ENCODE measurements at places on chromosomes 13 and 19.

DNA sequence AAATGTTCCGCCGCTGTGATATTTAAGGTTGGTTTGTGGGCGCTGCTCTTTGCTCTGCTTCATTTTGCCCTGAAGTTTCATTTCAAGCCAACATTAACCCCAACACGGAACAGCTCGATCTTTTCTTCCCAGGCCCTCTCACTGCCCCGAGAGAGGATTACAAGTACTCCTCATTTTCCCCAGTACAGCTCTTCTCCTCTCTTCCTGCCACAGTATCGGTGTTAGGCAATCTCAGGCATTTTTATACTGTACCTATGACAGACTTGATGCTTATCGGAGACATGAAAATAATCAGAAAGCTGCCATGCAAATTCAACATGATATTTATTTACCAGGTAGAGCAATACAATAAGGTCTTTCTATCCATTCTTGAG is 1.3 kb upstream of the EDNRB start:
- DNase-seq = no peak

DNA sequence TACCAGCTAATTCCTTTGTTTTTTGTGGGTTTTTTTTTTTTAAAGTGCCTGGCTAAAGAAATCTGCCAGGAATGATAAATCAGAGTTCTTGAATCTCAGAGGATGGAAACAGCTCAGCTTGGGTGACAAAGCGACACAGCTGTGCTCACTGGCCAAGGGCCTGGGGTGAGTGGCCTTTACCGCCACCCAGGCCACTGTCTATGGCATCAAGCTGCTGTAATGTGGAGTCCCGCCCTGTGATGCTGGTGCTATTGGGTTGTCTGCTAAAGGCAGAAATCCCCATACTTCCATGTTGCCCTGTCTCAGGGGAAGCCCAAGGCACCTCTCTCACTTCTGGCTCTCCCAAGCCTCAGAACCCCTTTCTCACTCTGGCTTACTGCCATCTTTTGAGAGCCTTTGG is 82.6 kb upstream of the FARP1 start:
- DNase-seq = no peak

GRCh38 chr19:52941941-52942385 is 18.7 kb upstream of the ZNF888 start:
- peak; percentile 34 for DNase-seq

- no peak for DNase-seq
Measured at GRCh38 chr19:13868663-13869062, 8.3 kb upstream of the NANOS3 start.

- DNase-seq = no peak
Measured at GRCh38 chr19:19461306-19461670, 54.1 kb downstream of the TSSK6 start.
